ENCODE measurements at places on chromosomes 16 and 17. TPM values are rescaled to one million over a fixed set of nuclear protein-coding genes. Genes with fewer than 3 reads are reported as not detected.

LGALS9B gene
- not detected for polyA plus RNA-seq

ZNF287 gene
- polyA plus RNA-seq, result 6.1 TPM

TBC1D3 gene
- not detected for polyA plus RNA-seq

XPO6 gene
- polyA plus RNA-seq, result 118 TPM

NAGS gene
- polyA plus RNA-seq, result 1.6 TPM

LDHD gene
- polyA plus RNA-seq, result 0.70 TPM

MPO gene
- not detected for polyA plus RNA-seq

TP53TG3C gene
- polyA plus RNA-seq, result 0.76 TPM

Data from SK-N-SH (cell line).